ENCODE measurements at places on chromosomes 1 and 21.

DNA sequence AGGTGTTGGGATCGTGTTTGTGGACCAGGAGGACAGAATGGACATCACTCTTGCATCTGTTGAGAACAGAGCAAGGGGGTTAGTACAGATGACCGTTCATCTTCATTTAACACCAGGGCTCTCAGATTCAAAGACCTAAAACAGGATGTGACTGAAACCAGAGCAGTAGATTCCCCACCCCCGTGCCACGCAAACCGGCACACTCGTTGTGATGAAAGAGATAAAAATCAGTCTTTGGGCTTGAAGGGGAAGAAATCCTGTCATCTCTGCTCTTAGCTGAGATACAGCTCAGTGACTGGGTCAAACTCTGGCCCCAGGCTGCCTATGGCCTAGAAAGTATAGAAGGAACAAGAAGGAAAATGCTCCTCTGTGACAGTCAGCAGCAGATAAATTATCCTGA, 146.2 kb upstream of the KRTAP19-8 start:
- DNase-seq, result peak; percentile 82

DNA sequence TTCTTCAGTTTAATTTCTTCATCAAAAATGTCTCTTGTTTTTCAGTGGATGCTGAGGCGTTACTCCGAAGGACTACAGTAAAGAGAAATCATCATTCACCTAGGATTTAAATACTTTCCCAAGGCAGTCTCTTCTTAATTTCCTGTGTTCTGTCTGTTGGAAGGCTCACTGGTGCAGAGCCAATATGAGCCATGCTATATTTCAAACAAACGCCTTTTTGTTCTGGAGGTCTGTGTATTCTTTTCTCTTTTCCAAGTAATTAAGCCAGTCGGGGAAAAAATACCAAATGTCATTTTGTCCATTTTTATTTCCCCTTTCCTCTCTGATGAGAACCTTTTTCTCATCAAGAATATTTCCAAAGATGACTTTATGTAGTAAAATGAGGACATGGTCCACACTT, 206.5 kb downstream of the RWDD3 start:
- no peak for DNase-seq

DNA sequence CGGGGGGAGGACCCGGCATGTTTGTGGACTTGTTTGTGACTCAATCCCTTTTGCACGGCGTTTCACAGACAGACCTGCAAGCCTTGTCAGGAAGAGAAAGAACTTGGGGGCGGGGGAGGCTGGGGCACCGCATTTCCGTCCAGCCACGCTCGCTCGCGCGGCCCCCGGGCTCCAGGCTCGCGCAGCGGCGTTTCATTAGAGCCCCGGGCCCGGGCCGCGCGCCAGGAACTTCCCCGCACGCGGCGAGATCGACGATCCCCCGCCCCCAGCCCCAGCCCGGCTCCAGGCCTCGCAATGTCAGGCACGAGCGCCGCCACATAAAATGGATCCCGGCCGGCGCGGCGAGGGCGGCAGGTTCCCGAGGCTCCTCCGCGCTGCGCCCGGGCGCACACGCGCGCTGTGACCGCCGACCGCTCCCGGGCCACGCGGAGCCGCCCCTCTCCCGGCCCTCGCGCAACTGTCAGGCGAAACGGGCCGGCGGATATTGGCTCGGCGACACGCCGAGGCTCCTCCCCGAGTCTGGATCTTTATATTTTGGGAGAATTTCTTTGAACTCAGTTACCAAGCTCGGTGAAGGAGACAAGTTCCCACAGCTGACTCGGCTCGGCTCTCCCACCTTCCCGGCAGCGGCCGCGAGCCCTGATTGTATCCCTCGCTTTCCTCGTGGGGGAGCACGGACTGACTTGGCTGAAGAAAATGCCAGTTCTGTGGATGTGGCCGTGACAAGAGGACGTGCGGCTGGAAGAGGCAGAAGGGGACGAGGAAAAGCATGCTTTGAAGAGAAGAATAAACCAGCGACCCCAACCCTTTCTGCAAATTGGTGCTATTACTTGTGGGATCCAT, at the start of gene KIF26B:
TSS of gene KIF26B (plus strand) at position 557 of the 843 bp plus-strand sequence. CDS start 440 bp downstream, outside the sequence.
- peak; percentile 87 for DNase-seq

DNA sequence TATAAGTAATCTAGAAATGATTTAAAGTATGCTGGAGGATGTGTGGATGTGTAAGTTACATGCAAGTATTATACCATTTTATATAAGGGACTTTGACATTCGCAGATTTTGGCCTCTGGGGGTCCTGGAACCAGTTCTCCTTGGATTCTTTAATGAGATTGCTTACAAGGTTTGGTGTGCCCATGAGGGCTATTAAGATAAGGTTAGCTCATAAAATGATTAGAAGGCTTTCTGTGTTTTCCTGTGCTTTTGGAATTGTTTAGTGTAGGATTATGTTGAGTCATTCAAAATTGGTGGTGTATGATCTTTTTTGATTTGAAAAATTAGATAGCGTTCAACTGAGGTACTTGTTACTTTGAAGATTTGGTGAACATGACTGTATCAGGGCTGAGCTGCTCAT, 5.6 kb downstream of the USP25 start:
- no peak for DNase-seq

GRCh38 chr1:91791103-91791502, 94.8 kb downstream of the TGFBR3 start:
- DNase-seq, result no peak

DNA sequence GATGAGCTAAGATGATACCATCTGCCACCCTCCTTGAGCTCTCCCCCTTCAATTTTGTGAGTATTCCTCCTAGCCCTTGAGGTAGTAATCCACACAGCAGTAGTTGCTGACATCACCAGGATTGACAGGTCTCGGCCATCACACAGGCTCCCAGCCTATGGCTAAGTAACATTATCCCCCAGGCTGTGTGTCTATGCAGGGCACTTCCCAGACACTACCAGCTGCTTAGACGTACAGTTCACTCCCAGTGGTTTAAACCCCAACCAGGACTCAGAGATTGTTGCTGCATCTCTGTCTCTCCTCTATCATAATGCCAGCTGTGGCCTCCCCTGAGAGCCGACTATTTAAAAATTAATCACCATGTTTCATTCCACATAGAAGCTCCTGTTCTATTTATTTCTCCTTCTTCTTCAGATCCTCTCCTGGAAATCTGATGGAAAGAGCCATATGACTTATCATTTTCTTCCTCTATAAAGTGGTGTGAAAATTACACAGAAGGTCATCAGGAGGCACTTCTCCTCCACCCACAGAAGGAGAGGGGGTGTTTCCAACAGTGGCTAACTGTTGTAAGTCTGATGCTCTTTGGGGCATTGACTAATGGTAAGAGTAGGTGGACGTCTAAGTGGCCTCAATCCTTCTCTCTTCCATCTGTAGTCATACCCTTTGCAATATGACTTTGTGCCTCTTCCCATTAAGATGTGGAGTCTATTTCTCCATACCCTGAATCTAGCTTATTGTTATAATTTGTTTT, 396.3 kb downstream of the SETD4 start:
- DNase-seq, result no peak

- DNase-seq, result no peak
These were observed 4.2 kb upstream of the FAM131C start for GRCh38 chr1:16077406-16078245.

All from lower leg skin (tissue), 4 donors.